ENCODE measurements at places on chromosomes 3 and 15.

DNA sequence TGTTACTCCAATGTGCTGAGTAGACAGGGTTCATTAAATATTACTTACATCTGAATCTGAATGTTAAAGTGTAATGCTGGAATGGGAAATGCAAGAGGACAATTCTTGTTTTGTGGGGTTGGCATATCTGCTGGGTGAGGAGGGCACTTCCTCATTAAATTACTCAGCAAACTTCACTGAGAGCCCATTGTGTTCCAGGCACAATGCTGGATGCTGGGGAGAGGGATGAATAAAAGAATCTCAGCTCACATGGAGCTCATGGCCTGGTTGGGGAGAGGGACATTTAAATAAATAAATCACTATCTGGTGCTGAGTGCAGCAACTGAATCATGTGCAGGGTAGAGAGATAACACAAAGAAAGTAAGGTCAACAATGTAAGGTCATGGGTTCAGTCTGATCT lies 199.2 kb upstream of the CFAP20DC start:
- DNase-seq = no peak

DNA sequence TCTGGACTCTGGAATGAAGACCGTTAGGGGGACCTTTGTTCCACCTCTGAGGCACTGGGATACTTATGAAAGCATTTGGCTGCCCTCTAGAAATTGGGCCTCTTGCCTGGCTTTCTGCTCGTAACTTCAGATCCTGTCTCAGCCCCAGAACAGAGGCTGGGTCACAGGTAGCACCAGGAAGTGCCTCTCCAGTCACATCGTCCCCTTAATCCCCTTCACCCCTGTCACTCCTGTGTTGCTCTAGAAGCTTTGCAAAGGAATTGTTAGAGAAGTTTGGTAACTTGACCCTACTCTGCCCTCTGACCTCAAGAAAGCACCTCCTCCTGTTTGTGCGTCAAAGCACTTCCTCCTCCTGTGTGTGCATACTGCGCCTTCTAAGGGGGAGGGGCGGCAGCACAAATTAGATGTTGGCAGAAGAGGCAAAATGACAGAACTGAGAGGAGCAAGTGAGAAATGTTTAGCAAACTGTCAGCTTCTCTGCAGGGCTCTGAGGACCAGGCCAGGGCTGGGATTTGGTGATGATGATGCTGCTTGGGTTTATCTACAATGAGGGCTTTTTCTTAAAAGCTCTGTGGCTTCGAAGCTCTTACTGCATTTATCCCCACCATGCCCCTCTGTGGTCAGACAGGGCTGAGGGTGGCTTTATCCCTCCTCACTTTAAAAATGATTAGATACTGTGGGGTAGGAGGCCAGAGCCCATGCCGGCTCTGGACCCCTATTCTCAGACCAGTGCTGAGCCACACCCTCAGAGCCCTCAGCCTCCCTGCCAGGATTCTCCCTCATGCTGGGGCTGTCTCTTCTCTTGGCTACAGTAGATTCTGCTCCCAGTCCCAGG lies 76.2 kb downstream of the LARS2 start:
- no peak for DNase-seq

- DNase-seq = no peak
These were observed 465.2 kb downstream of the IL5RA start for GRCh38 chr3:2645001-2645400.

DNA sequence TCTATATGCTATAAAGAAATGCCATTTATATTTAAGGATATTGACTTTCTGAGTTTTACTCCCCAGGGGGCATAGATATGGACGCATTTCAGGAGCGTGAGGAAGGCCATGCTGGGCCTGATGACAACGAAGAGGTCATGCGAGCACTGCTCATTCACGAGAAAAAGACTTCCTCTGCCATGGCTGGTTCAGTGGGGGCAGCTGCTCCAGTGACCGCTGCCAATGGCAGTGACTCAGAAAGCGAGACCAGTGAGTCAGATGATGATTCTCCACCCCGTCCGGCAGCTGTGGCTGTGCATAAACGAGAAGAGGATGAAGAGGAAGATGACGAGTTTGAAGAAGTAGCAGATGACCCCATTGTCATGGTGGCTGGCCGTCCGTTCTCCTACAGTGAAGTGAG lies 38.4 kb downstream of the GTF2E1 start:
- DNase-seq = no peak

GRCh38 chr15:96369825-96370621 lies 39.5 kb downstream of the NR2F2 start:
- no peak for DNase-seq

GRCh38 chr3:18544146-18544545 lies 119.0 kb upstream of the SATB1 start:
- no peak for DNase-seq

DNA sequence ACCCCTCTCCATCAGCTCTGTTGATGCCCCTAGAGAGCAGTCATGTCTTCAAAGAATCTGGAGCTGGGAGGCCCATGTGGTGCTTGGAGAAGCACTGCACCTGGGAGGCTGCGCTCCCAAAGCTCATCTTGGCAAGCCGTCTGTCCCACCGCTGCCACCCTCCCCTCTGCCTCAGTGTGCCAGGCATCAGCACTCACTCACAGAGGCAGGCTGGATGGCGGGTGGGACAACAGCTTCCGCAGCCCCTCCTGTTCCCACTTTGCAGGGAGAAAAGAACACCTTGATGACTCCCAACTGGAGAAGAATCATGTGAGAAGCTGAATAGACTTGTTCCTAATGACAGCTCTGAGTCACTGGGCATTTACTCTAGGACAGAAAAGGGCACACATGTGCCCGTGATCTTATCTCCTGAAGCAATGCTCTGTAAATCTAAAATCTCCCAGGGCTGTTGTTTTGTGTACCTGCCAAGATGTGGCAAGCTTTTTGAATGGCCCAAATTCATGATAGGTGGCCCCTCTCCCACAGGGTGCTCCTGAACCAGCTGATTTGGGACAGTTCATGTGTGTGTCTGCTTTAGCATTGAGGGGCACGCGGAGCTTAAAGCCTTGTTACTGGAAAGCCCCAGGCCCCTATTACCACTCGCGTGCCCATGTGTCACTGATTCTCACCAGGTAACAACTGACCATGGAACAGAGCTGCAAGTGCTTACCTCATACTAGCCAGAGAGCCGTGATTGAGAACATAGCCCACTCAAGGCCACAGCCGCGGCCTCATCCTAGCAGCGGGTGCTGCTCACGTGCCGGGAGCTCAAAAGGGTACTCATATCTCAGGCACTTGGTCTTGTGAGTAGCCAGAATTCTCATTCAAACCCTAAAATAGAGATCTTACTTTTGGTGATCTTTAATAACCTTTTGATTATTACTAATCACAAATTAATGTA lies 104.4 kb downstream of the DNAJB8 start:
- DNase-seq = no peak

GRCh38 chr3:186976837-186977750 lies 46.8 kb downstream of the ST6GAL1 start:
- DNase-seq = peak; percentile 53

GRCh38 chr3:156513619-156514018 lies 41.3 kb downstream of the SSR3 start:
- no peak for DNase-seq

- no peak for DNase-seq
These were observed 31.2 kb upstream of the RAF1 start for GRCh38 chr3:12695112-12695511.

DNA sequence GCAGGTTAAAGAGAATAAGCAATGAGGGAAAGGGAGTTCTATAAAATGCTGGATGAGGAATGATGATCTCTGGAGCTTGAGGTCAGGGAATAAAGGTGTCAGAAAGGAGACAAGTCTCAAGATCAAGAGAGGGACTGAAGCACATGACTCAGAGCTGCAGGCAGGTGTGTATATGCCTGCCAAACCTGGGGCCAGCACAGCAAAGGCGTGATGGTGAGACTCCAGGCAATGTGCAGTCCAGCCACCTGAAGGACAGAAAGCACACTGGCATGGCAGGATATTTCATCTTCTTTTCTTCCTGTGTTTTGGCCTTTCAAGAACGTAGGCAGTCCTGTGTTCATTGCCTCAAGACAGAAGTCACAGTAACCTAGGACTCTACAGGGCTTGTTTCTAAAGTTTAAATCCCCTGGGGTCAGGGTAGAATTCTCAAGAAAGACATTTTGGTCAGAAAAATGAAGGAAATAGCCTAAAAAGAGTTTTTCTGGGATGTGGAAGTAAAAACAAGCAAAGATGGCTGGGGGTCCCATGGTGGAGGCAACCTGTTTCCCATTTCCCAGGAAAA lies 55.5 kb upstream of the TOPAZ1 start:
- no peak for DNase-seq

DNA sequence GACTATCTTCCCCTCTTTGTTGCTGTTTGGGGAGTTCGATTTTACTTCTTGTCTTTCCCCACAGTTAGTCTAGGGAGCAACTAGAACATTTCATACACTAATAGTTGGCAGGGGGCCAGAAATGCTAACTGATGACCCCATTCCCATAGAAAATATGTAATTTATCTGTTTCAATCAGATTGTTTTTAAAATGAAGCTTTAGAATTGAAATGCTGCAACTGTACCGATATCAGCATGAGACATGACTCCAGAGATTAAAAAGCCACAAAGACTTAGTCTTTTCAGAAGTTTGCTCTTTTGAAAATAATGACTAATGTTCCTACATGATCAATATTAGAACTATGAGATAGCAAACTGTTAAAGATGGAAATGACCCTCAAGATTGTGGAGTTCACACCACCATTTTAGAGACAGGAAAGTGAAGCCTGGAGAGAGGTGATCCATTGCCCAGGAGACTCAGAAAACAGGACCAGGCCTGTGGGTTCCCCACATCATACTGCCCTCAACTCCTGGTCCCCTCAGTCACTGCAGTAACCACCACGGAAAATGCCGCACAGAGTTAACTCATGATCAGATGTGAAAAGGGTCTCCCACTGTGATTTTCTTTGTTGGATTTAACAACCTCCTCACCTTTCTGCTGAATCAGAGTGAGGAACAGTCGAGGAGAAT lies 130.3 kb downstream of the CHDH start:
- DNase-seq = no peak

- peak; percentile 26 for DNase-seq
These were observed 108.5 kb downstream of the SYNPR start for GRCh38 chr3:63386568-63386967.

- no peak for DNase-seq
These were observed 23.9 kb downstream of the ITPR1 start for GRCh38 chr3:4517093-4517492.

DNA sequence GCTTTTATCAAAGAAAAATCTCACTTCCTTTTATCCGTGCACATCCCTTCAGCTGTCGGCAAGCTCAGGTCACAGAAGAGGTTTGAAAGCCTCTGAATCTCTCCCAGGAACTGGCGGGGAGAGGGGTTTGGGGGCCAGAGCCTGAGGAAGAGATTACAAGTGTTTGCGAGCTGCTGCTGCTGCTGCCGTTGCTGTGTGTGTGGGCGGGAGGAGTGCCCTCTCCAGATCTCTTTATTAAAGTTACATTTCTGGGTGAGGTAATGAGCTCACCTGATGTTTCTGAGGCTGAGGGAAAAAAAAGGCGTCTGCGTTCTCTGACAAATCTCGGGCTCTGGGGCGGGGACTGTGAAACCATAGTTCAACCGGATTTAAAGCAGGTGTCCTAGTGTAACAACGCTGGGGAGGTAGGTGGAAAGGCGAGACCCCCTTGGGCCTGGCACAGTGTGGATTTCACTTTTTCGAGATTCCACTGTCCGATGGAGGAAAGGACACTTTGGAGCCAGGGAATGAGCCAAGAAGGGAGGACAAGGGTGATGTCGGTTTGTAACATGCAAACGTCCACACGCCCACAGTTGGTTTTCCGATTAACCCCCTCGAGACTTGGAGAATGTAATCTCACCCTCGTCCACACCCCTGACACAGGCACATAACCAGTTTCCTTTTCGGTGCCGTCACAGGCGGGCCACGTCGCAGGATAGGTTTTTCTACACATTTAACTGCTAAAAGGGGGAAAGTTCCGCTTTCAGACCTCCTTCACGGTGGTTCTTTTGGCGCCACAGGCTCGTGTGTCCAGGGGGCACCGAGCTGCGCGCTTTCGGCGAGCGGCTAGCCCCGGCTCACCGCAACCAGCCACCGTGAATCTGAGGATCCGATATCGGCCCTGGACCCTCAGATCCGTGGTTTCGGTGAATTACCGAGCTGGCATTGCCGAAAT lies 2.1 kb downstream of the ALCAM start:
- peak; percentile 25 for DNase-seq

- DNase-seq = peak; percentile 56
These were observed 166.7 kb downstream of the FOXP1 start for GRCh38 chr3:71416876-71417275.

GRCh38 chr3:134029734-134030378 lies at the start of gene SLCO2A1:
TSS of gene SLCO2A1 (minus strand) at chr3:134029925. CDS start at chr3:134029802, 123 bp downstream.
- peak; percentile 54 for DNase-seq

GRCh38 chr3:14452740-14453710 lies 50.6 kb downstream of the SLC6A6 start:
- DNase-seq = peak; percentile 70

DNA sequence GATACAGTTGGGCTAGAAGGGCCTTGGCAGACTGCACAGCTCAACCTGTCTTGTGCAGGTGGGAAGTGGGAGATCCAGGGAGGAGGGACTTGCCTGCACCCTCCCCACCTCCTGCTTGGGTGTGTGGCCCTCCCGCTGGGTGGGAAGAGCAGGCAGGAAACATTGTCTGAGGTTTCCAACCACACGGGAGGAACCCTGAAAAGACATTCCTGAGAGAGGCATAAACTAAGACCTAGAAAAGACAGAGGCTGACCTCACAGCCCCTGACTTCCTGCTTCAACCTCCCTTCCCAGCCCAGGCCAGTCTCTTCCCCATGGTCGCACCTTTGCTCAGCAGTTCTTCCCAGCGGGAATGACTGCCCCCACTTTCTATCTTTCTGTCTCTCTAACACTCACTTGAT lies 46.3 kb upstream of the INSYN1 start:
- no peak for DNase-seq

DNA sequence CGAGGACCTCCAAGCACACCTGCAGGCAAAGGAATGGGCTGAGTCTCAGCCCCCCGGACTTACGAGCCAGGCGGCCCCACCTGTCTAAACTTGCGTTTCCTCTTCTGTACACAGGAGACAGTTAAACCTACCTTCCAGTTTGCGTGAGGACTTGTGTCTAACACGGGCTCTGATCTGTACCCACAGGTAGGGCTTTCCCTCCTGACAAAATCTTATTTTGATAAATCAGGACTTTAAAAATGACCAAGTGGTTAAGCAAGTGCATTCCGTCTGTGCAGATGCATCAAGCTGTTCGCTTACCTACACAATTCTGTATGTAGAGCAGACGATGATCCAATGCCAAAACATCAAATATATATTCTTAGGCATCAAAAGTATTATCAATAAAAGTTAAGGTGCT lies 238.0 kb downstream of the XXYLT1 start:
- no peak for DNase-seq

- no peak for DNase-seq
These were observed 68.0 kb downstream of the GMPS start for GRCh38 chr3:155938409-155938808.

DNA sequence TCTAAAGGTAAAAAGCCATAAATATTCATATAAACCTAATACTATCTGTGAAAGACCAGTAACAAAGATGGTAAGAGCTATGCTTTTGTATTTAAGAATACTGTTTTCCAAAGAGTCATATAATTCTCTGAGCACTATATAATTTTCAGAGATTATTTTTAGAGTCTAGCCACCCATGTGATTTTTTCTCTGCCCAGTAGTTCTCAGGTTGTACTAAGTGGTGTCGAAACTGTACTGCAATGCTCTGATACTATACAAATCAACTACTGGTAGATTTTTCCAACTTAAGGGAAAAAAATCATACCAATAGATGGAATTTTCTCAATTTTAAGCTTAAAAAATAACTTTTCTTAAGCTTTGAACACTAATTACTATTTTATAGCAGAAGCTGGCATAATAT lies 104.8 kb downstream of the MYO5A start:
- DNase-seq = no peak

- DNase-seq = no peak
These were observed 70.5 kb upstream of the FOXB1 start for GRCh38 chr15:59933607-59934006.
